ENCODE measurements at places on chromosomes 2 and 18.

DNA sequence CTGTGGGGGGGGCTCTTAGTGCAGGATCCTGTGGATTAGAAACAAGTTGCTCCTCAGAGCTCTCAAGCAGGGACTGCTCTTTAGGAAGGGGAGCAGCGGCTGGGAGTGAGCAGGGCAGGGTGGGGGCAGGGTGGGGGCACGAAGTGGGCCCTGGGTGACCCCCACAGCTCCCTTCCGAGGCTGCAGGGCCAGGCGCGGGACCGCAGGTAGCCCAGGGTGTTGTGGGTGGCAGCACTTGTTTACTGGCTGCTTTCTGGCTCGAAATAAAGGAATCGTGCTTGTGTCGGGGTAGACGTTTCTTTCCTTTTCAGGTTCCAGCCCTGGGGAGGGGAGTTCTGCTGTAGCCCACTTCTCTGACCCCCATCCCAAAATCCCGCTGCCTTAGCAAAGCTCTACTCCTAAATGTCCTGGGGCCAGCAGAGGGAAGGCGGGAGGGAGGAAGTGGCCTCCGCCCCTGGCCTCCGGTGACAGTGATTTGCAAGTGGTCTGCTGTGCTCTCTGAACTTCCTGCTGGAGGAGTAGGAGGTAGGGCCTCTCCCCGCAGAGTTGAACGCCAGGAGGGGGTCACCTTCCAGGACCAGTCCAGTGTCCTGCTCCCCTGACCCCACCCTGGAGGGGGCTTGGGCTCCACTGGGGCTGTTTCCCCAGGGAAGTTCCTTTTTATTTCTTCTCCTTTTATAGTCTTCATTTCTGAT lies 8.3 kb downstream of the NEU4 start:
- DNase-seq = no peak

DNA sequence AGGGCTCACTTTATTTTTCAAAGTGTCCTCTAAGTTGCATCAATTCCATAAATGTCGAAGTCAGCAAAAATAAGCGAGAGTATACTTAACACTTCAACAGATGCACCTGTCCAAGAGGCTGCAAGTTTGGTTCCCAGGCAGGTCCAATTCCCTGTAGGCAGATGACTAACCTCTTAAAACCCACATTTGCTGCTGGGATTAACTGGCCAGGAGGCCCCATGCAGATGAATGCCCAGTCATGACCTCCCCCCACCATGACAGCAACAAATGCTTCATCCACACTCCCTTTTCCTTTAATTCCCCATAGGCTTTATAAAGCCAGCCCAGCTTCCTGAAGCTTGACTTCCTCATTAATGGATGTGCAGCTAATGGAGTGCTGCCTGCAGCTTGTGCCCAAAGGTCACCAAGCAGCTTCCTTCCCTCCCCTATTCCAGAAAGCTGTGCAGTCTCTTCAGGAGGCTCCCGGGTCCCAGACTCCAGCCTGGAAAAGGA lies 35.7 kb downstream of the REEP1 start:
- no peak for DNase-seq

DNA sequence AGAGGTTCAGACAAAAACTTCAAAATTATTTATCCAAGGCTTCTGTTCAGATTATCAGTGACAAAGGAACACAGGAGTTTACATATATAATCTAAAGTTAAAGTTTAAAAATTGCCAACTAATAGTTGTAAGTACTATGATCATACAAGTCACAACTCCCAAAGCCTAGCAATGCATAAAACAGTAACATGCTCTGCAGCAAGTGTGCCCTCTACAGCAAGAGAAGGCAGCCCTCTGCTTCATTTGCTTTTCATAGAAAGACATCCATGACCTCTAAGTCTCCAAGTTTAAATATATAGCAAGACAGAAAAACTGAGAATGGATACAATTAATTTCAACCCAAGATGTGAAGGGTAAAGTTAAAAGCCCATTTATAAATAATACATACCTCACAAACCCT lies 13.3 kb downstream of the RAB1A start:
- DNase-seq = no peak

GRCh38 chr2:11553661-11554398 lies 20.0 kb downstream of the GREB1 start:
- DNase-seq = peak; percentile 86

DNA sequence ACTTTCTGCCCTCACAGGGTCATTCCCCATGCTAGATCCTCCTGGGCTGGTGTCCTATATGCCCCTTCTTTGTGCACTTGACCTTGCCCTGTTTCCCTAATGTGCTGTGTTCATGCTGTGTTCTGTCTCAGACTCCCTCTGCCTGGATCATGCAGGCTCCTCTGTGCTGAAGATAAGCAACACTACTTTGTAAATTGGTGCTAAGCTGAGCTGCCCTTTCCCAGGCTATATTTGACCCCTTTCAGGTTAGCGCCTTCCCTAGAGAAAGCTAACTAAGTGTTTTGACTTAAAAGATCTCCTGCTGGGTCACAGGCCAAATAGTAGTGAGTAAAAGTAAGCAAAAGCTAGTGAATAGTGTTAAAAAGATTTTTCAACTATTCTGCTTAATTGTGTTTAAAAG lies 257.2 kb upstream of the RGPD4 start:
- no peak for DNase-seq

- DNase-seq = no peak
Observed at GRCh38 chr2:105460048-105460732, 61.3 kb upstream of the FHL2 start.

DNA sequence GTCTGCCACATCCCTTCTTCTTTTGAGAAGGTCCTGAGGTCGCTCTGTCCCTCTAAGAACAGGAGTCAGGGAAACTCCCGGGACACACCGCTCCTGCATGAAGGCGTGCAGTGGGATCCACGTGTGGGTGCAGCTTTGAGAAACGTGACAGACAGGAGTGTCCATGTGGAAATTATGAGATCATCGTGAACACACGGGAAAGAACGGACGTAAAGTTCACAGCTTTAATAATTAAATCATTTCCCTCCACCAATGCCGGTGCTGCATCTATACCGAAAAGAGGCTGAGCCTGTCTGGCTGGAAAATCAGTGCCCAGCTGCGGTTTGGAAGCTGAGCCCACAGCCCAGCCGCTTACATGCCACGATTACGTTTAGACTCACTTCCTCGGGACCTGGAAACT lies 372.4 kb upstream of the SALL3 start:
- DNase-seq = no peak

- peak; percentile 41 for DNase-seq
Observed at GRCh38 chr2:191246820-191247380, 1.7 kb downstream of the MYO1B start.

- no peak for DNase-seq
Observed at GRCh38 chr2:88615822-88616221, 11.4 kb downstream of the EIF2AK3 start.

- peak; percentile 25 for DNase-seq
Observed at GRCh38 chr2:12809526-12809925, 92.8 kb downstream of the TRIB2 start.

DNA sequence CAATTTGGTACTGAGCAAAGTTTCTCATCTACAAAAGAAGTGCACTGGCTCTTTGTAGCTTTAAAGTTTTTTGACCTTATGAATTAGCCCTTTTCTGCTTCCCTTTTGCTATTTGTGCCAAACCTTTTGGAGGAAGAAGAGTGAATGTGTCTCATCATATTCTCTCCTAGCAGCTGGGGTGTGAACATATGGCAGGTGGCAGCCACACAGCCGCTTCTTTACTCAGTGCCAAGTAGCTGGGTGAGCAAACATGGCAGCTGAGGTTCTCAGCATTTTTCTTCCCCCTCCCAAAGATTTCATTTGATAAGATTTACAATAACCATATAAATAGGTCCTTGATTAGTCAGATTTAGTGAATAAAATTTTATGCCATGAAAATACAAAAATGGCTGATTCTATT lies 46.7 kb upstream of the STK17B start:
- no peak for DNase-seq

DNA sequence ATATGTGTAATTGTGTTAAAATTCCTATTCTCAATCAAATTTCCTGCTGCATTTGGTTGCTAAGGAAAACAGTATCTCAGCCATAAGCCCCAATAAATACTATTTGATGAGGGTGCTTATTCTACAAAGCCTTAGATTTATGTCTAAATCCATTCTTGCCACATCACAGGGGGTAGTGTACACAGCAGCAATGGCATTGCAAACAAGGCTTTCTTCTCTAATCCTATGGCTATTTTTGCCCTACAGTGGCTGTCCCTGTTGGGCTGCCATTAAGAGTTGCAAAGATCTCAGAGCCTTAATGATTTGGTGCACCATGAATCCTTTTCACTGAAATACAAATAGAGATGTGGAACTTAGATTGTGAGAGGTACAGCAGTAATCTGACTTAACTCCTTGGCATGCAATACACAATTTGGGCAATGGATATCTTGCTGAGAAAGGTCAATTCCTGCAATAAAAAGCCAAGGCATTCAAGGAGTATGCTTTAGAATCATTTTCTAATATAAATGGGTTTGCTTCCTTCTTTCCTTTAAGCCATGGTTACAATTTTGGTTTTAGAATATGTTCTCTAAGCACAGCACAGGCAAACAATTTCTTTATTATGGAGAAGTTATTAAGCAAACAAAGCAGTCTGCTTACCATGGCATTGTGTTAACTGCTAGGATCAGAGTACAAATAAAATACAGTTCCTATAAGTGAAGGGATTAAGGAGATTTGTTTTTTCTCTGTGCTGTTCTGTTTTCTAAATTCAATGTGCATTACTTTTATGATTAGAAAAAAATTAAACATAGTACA lies 69.8 kb upstream of the CD302 start:
- DNase-seq = no peak

Data from ELR (cell line).